ENCODE measurements at places on chromosomes 4 and X.

GRCh38 chr4:53932796-53933610 is 131.4 kb downstream of the CHIC2 start:
- no peak for DNase-seq

GRCh38 chrX:153922932-153923857 is 2.9 kb downstream of the ARHGAP4 start:
- DNase-seq = no peak

- DNase-seq = no peak
Measured at GRCh38 chrX:40073439-40074054, 24.2 kb downstream of the BCOR start.

DNA sequence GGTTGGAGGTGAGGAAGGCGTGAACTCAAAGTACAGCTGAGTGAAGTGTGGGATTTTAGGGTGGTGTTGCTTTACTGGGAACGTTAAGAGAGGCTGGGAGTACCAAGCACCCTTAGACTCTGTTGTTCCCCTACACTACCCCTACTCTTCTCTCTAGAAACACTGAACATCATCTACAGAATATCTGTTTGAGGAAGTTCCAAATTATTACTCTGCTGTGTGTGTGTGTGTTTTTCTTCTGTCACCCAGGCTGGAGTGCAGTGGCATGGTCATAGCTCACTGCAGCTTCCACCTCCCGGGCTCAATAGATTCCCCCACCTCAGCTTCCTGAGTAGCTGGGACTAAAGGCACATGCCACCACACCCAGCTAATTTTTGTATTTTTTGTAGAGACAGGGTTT is 76.7 kb upstream of the AP1S2 start:
- DNase-seq = no peak

DNA sequence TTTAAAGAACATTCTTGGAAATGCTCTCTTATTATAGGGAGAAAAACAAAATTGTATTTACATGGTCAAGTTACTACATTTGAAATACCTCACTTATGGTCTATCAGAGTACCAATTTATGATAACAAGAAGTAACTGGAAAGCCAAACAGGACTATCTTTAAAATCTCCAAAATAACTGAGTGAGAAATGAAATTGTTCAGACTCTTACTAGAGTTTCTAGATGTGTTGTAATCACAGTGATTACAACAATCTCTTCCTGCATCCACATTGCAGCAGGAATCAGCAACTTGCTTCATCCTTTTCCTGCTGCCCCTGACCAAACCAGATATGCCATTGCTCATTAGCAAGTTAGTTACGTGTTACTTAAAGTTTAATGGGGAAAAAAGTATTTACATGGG is 245.2 kb upstream of the SMIM31 start:
- DNase-seq = no peak

- peak; percentile 25 for DNase-seq
Measured at GRCh38 chr4:153763404-153763803, 3.6 kb upstream of the RNF175 start.

DNA sequence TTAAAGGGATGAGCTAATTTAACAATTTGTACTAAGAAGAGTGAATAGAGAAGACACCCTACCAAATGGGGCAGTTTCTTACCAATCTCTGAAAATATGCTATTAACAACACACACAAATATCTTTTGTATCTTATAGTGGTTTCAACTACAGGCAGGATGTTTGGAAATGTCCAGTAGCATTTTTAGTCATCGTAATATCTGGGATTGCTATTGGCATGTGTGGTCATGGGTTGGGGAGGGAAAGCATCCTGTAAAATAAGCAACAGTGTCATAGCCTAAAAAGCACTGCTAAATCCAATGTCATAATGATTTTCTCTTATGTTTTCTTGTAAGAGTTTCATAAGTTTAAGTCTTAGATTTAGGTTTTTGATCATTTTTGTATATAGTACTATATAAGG is 29.3 kb upstream of the ABCG2 start:
- no peak for DNase-seq

DNA sequence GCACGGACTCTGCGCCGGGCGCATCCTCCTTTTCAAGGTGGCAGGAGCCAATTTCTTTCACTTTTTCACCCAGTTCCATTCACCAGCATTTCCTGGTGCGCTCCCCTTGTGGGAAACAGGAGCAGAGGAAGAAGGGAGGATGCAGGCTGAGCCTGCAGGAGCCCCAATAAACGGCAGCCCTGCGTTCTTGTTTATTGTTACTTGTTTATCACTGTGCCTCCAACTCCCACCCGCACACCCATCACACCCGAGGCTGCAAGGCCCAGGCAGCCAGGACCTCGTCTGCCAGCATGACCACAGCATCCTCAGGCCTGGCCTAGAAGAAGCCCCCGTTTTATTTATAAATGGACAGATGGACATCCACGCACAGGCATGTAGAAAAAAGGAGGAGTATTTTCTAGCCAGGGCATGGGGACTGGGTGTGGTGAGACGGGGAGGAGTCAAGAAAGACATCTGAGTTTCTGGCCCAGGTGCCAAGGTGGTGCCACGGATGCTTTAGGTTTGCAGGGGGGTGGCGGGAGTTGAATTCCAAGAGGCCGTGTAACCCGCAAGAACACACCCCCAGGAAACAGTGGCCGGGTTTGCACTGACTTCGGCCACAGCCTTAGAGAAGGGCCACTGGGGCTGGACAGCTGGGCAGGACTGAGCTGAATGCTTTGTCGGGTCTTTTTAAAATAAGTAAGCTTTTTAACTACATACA is 51.7 kb downstream of the JAKMIP1 start:
- no peak for DNase-seq

GRCh38 chr4:25308306-25308705 is 4.3 kb upstream of the ZCCHC4 start:
- DNase-seq = no peak

DNA sequence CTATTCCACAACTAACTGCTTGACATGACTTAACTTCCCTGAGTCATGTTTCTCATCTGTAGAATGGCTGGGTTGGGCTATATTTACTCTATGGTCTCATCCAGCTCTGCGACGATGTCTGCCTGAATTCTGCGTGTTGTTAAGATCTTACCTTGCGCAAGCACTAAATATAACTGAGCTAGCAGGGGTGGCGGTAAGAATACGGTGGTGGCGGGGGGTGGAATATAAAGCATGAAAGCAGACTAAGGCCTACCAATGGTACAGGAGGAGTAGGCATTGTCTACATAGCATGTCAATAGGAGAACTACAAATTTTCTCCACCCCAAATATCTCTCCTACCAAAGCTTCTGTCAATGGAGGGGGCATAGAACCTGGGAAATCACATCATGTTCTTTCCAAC is 45.7 kb upstream of the DCLK2 start:
- no peak for DNase-seq

DNA sequence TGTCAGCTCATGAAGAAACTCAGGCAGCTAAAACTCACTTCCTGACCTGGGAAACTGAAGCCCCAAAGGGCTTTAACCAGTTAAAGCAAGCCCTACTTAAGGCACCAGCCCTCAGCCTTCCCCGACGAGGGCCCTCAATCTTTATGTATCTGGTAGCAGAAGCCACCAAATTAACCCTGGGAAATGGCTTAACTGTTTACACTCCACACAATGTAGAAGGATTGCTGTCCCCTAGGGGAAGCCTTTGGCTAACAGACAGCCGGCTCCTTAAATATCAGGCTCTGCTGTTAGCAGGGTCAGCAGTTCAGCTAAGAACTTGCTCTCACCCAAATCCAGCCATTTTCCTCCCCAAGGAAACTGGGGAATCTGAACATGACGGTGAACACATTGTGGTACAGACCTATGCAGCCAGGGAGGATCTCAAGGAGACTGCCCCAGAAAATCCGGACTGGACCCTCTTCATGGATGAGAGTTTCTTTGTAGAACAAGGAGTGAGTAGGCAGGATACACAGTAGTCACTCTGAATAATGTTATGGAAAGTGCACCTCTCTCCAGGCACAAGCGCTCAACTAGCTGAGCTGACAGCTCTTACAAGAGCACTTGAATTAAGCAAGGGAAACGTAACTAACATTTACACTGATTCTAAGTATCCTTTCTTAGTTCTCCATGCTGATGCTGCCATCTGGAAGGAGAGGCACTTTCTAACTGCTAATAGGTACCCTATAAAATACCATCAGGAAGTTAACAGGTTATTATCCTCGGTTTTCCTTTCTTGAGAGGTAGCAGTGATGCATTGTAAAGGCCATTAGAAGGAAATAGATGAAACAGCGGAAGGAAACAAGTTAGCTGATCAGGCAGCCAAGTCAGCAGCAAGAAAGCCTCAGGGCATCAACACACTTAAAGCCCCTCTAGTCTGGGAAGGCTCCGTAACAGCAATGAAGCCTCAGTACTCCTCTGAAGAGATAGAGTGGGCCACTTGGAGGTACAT is 9.6 kb upstream of the NAF1 start:
- no peak for DNase-seq

GRCh38 chrX:7993873-7994272 is 66.7 kb upstream of the PNPLA4 start:
- DNase-seq = no peak

DNA sequence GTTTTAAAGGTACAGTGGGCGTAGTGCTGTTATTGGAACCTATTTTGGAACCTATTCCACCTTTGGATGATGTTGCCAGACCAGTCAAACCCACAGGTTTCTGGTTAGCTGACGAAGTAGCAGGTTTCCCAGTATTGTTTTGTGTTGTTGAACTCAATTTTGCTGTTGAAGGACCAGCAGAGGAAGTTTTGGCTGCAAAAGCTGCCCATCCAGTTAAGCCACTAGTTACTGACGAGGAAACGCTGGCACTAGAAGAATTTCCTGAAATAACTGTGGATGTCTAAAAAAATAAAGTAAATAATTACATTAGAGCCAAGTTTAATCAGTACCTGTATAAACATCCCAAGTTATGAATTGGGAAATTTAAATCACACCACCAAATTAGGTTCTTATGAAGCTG is 25.5 kb downstream of the INTS12 start:
- DNase-seq = no peak

DNA sequence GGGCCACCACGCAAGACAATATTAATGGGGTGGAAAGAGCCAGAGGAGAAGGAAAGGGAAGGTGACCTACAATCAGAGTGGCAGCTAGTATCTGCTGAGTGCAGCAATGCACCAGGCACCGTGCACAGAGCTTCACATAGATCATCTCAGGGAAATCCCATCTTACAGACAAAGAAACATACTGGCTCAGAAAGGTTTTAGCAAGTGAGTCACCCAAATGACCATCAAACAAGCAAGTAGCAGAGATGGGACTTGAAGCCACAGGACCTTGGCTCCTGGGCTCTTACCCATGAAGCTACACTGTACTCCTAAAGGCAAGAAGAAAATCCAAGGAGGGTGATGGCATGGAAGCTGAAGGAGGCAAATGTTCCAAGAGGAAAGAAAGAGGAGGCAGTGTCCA is 6.8 kb downstream of the ANXA5 start:
- DNase-seq = no peak

GRCh38 chrX:94576367-94577004 is 902.5 kb downstream of the FAM133A start:
- peak; percentile 2 for DNase-seq

GRCh38 chrX:100979881-100980607 is 10.5 kb downstream of the ARL13A start:
- no peak for DNase-seq

- DNase-seq = no peak
Measured at GRCh38 chr4:171583790-171584189, 229.4 kb upstream of the GALNTL6 start.

- no peak for DNase-seq
Measured at GRCh38 chr4:148441624-148441985, 609 bp downstream of the NR3C2 start.

GRCh38 chr4:165059386-165059785 is 5.7 kb downstream of the TRIM75 start:
- no peak for DNase-seq

DNA sequence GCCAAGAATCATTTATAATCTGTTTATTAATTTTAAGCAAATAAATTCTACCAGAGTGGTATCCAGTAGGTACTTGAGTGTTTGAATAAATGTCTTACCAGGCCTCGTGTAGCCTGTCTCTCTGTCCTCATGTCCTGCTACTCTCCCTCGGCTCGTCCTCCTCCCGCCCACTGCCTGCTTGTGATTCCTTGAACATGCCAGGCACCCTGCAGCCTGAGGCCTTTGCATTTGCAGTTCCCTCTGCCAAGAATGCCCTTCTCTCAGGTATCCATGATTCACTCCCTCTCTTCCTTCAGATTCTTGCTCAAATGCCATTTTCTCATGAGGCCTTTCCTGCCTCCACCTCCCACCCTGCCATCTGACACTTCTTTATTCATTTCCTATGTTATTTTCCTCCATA is 209.7 kb upstream of the PRPS2 start:
- DNase-seq = no peak

GRCh38 chr4:26804451-26804850 is 56.2 kb upstream of the STIM2 start:
- no peak for DNase-seq

- DNase-seq = no peak
Measured at GRCh38 chrX:138638996-138639395, 72.5 kb downstream of the FGF13 start.

- no peak for DNase-seq
Measured at GRCh38 chrX:13131396-13132137, 87.1 kb upstream of the FAM9C start.

DNA sequence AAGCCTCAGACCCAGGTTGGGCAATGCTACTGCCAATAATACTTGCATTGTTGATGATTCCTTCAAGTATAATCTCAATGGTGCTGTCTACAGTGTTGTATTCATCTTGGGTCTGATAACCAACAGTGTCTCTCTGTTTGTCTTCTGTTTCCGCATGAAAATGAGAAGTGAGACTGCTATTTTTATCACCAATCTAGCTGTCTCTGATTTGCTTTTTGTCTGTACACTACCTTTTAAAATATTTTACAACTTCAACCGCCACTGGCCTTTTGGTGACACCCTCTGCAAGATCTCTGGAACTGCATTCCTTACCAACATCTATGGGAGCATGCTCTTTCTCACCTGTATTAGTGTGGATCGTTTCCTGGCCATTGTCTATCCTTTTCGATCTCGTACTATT is 7.4 kb downstream of the LPAR4 start:
- DNase-seq = peak; percentile 60

- DNase-seq = no peak
Measured at GRCh38 chrX:11138498-11139390, 27.6 kb downstream of the HCCS start.

- DNase-seq = peak; percentile 1
Measured at GRCh38 chrX:131366407-131366806, 77.3 kb upstream of the IGSF1 start.

- no peak for DNase-seq
Measured at GRCh38 chrX:1435241-1435895, 17.3 kb downstream of the ASMTL start.

DNA sequence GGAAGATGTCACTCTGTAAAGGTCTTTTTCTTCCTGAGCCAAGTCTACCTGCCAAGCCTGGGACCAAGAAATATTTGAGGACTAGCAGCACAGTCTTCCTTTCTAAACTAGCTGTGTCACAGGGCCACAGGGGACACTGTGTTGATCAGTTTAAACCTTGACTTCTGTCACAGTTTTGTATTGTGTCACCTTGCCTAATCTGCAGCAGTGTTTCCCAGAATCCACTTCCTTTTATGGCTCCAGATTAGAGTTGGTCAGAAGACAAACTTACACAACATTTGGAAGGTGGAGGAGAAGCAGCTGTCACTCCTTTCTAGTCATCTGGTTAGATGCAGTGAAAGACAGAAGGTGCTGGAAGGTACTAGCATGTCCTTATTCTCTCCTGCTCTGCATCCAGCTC is 143.1 kb upstream of the BCOR start:
- DNase-seq = no peak
